ENCODE measurements at places on chromosomes 7 and 10.

GRCh38 chr7:39924122-39924521 lies 25.9 kb upstream of the CDK13 start:
- no peak for DNase-seq

- DNase-seq: peak; percentile 3
Observed at GRCh38 chr10:46248651-46249146, 38.1 kb upstream of the ANTXRL start.

DNA sequence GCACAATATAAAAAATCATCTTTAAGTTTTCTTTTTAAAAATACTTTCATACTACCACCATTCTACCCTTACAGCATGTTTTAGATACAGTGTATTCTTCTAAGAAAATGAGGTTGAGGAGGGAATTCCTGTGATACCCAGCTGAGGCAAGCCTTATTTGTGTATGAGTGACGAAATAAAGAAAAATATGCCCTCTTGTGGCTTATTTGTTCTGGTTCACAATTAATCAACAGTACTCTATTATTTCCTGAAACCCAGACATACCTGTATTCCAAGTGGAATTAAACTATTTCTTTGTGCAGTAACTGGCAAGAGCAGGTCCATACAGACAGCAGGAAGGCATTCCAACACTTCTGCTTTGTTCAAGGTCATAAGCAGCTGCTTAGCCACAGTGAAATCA lies 4.5 kb upstream of the SEMA3D start:
- DNase-seq: no peak

GRCh38 chr10:100890673-100891317 lies 22.0 kb upstream of the SLF2 start:
- DNase-seq: no peak

GRCh38 chr7:124856299-124856888 lies 73.2 kb downstream of the POT1 start:
- DNase-seq: no peak

Data from mucosa of descending colon (tissue), 3 donors.